Esophagus muscularis mucosa (tissue), 4 donors: ENCODE measurements at places on chromosomes 11 and 22. TPM values are rescaled to one million over a fixed set of nuclear protein-coding genes. Genes with fewer than 3 reads are reported as not detected.

Gene ANAPC15
- total RNA-seq: 43.5 TPM

Gene IGSF22
- 0.17 TPM for total RNA-seq

- H3K27me3 ChIP-seq: no peaks in the 10 kb centered on the region
- no peak for DNase-seq
- H3K4me3 ChIP-seq: no peak overlapping the region
- H3K4me1 ChIP-seq: peaks cover 38% of the 10 kb centered on the region
Measured at GRCh38 chr11:46108751-46109150, 12.5 kb downstream of the PHF21A start.

DNA sequence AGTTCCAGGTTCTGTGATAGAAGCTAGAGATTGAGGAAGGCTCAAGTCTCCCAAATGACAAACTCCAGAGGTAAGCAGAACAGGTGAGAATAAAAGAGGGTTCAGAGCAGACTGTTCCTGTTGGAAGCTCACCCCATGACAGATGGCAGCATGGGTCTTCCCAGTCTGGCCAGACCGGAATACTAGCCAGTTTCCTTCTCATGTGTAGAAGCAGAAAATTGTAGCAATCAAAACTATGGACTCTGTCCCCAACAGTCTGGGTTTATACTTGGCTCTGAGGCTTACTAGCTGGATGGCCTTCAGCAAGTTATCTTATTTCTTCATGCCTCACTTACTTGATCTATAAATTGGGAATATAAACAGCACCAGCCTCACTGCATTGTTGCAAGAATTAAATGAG lies 494.8 kb downstream of the MN1 start:
- H3K27ac ChIP-seq: no peak overlapping the region
- no peaks in the 10 kb centered on the region for H3K36me3 ChIP-seq
- no peaks in the 10 kb centered on the region for H3K27me3 ChIP-seq

GRCh38 chr11:62694455-62695167 lies 5.3 kb upstream of the LRRN4CL start:
- H3K36me3 ChIP-seq: peaks cover 48% of the 10 kb centered on the region
- peak overlapping the region; percentile 7 for H3K27ac ChIP-seq
- peaks cover 12% of the 10 kb centered on the region for H3K4me1 ChIP-seq
- DNase-seq: peak; percentile 93
- no peaks in the 10 kb centered on the region for H3K27me3 ChIP-seq
- H3K4me3 ChIP-seq: no peak overlapping the region

DNA sequence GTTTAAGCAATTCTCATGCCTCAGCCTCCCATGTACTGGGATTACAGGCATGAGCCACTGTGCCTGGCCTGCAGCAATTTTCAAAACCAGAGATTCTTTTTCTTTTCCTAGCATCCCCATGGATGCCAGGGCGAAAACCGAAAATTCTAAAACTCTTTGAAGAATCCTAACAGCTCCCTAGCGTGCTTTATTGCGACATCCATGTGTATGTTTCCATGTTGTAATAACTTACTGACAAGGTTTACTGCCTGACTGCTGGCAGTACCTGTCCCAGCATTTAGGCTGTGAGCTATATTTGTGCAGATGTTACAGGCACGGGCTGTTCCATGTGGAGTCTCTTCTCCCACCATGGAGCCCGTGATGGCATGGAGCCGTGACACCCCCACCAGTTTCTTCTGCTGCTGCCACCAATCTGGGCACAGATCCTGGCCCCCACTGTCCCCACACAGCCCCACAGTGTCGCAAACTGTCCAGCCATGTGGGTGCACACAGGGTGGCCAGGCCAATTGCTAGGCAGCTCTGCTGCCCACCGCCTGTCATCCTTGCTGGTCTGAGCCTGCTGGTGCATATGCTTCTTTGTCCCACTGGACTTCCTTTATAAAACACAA lies 7.1 kb upstream of the TAB1 start:
- peaks cover 10% of the 10 kb centered on the region for H3K4me1 ChIP-seq
- no peak overlapping the region for H3K27ac ChIP-seq
- no peak overlapping the region for H3K4me3 ChIP-seq
- no peaks in the 10 kb centered on the region for H3K27me3 ChIP-seq

Gene RFPL3
- total RNA-seq: not detected

- peaks cover 85% of the 10 kb centered on the region for H3K4me1 ChIP-seq
- peak overlapping the region; percentile 91 for H3K27ac ChIP-seq
- peak; percentile 98 for DNase-seq
- H3K36me3 ChIP-seq: peaks cover 23% of the 10 kb centered on the region
- H3K4me3 ChIP-seq: peak overlapping the region; percentile 89
- H3K27me3 ChIP-seq: peaks cover 9% of the 10 kb centered on the region
Measured at GRCh38 chr11:844693-845644, 2.3 kb downstream of the TSPAN4 start.

Gene PYGM
- 19.8 TPM for total RNA-seq

DNA sequence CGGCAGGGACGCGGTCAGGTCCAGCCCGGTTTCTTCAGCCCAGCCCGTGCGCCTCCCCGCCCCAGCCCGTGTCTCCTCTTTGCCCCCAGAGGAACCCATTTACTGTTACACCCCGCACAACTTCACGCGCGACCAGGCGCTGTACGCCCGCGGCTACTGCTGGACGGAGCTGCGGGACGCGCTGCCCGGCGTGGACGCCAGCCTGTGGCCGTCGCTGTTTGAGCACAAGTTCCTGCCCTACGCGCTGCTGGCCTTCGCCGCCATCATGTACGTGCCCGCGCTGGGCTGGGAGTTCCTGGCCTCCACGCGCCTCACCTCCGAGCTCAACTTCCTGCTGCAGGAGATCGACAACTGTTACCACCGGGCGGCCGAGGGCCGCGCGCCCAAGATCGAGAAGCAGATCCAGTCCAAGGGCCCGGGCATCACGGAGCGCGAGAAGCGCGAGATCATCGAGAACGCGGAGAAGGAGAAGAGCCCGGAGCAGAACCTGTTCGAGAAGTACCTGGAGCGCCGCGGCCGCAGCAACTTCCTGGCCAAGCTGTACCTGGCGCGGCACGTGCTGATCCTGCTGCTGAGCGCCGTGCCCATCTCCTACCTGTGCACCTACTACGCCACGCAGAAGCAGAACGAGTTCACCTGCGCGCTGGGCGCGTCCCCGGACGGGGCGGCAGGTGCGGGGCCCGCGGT lies 6.5 kb downstream of the PANX2 start:
- no peaks in the 10 kb centered on the region for H3K36me3 ChIP-seq
- H3K27me3 ChIP-seq: peaks cover 87% of the 10 kb centered on the region
- no peaks in the 10 kb centered on the region for H3K4me1 ChIP-seq
- no peak overlapping the region for H3K27ac ChIP-seq

GRCh38 chr22:22913989-22914388 lies 26.4 kb downstream of the IGLL5 start:
- no peaks in the 10 kb centered on the region for H3K4me1 ChIP-seq
- no peaks in the 10 kb centered on the region for H3K27me3 ChIP-seq
- no peak overlapping the region for H3K4me3 ChIP-seq
- no peaks in the 10 kb centered on the region for H3K36me3 ChIP-seq

DNA sequence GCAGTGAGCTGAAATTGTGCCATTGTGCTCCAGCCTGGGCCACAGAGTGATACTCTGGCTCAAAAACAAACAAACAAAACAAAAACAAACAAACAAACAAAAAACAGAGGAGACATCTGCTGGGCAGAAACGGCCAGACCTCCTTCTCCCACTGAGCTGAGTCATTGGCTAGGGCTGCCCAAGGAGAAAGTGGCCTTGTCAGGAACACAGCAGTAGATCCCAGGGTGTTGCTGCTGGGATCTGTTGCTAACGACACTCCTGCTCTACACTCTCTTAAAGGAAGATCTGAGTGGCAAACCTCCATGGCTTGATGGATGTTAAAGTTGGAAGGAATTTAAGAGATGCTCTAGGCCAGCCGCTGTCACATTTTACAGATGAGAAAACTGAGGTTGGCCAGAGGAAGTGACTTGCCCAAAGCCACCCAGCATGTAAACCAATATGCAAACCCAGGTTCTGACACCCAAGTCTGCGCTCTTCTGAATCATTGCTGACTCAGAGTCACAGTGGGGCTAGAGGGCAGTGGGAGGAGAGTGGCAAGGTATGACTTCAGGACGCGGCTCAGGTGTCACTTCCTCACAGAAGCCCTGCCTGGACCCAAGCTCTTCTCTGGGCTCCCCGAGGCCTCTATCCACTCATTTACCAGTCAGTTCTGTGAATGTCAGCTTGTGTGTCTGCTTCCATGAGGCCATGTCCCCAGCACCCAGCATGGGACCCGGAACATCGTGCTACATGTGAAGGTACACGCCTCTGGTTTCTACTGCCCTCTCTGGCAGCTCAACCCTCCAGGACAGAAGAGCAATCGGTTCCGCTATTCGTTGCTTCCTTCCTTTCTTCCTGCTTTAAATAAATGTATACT lies 11.3 kb upstream of the GDPD5 start:
- no peak overlapping the region for H3K27ac ChIP-seq
- peaks cover 10% of the 10 kb centered on the region for H3K4me1 ChIP-seq
- no peak overlapping the region for H3K4me3 ChIP-seq
- H3K36me3 ChIP-seq: no peaks in the 10 kb centered on the region
- no peak for DNase-seq
- H3K27me3 ChIP-seq: no peaks in the 10 kb centered on the region

Gene TMEM135
- total RNA-seq: 14.2 TPM

- peak overlapping the region; percentile 93 for H3K27ac ChIP-seq
- H3K4me3 ChIP-seq: peak overlapping the region; percentile 82
- no peak for DNase-seq
- H3K4me1 ChIP-seq: peaks cover 35% of the 10 kb centered on the region
- no peaks in the 10 kb centered on the region for H3K36me3 ChIP-seq
Measured at GRCh38 chr11:9461760-9462134, 935 bp downstream of the ZNF143 start.

DNA sequence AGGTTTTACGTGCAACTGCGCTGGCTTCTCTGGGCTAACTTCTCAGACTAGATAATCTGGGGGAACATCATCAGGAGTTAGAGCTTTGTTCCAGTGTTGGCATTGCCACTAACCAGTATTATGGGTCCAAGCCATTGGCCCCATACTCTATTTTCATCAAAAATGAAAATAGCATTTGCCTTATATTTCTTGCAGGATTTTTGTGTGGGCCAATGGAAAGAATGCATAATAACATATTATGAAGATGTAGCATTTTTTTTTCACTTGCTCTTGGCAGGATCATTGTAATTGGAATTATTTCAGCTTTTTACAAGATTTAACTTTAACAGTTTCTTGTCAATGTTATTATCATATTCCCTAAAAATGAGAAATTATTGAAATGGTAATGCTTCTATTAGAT lies 16.1 kb downstream of the ARHGAP42 start:
- H3K27me3 ChIP-seq: no peaks in the 10 kb centered on the region
- H3K27ac ChIP-seq: no peak overlapping the region
- H3K36me3 ChIP-seq: no peaks in the 10 kb centered on the region
- no peak overlapping the region for H3K4me3 ChIP-seq

DNA sequence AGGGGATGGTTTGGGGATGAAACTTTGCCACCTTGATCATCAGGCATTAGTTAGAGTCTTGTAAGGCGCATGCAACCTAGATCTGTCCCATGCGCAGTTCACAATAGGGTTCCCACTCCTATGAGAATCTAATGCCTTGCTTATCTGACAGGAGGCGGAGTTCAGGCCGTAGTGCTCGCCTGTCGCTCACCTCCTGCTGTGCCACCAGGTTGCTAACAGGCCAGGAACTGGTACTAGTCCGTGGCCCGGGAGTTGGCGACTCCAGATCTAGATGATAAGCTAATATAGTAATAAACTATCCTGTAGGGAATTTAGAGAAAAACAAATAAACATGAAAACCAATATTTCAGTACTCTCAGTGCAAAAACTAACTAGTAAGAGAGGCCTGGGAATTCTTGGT lies 155.4 kb upstream of the ANO5 start:
- H3K4me1 ChIP-seq: no peaks in the 10 kb centered on the region
- no peak overlapping the region for H3K27ac ChIP-seq
- no peak for DNase-seq
- H3K27me3 ChIP-seq: no peaks in the 10 kb centered on the region

- DNase-seq: no peak
- H3K4me1 ChIP-seq: peaks cover 6% of the 10 kb centered on the region
- H3K27me3 ChIP-seq: no peaks in the 10 kb centered on the region
- H3K27ac ChIP-seq: peak overlapping the region; percentile 79
- no peak overlapping the region for H3K4me3 ChIP-seq
- no peaks in the 10 kb centered on the region for H3K36me3 ChIP-seq
Measured at GRCh38 chr11:110921742-110922521, 209.7 kb upstream of the ARHGAP20 start.

DNA sequence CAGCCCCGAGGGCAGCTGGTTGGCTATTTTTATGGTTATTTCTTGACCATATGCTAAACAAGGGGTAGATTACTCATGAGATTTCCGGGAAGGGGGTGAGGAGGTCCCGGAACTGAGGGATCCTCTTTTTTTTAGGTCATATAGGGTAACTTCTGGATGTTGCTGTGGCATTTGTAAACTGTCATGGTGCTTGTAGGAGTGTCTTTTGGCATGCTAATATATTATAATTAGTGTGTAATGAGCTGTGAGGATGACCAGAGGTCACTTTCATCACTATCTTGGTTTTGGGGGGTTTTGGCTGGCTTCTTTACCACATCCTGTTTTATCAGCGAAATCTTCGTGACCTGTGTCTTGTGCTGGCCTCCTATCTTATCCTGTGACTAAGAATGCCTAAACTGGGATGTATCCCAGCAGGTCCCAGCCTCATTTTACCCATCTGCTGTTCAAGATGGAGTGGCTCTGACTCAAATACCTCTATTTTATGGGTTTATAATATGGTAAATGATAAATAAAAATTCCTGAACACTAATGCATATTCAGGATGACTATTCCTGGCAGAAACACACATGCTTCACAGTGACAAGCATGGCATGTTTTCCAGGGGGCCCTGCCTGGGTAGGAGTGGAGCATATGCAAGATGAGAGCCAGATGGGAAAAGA lies 11.2 kb downstream of the KREMEN1 start:
- H3K4me3 ChIP-seq: no peak overlapping the region
- DNase-seq: no peak
- peaks cover 15% of the 10 kb centered on the region for H3K4me1 ChIP-seq
- no peak overlapping the region for H3K27ac ChIP-seq
- H3K36me3 ChIP-seq: no peaks in the 10 kb centered on the region

DNA sequence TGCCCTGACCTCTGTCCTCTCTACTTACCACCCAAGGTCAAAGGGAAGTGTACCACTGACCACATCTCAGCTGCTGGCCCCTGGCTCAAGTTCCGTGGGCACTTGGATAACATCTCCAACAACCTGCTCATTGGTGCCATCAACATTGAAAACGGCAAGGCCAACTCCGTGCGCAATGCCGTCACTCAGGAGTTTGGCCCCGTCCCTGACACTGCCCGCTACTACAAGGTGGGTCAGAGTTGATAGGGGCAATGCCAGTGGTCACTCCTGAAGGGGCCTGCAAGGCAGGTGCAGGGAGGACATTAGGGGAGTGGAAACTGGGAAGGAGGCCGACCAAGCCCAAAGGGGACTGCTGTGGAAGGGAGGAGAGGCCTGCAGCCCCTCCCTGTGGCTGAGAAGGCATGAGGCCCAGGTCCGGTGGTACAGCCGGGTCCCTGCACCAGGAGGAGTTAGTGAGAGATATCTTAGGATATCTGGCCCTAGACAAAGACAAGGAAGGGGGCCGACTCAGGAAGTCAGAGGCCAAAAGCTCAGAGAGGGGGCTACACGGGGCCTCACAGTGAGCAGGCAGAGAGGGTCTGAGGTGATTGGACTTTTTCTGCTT lies 17.9 kb downstream of the POLR3H start:
- H3K4me1 ChIP-seq: peaks cover 51% of the 10 kb centered on the region
- peak overlapping the region; percentile 92 for H3K27ac ChIP-seq
- H3K4me3 ChIP-seq: no peak overlapping the region
- DNase-seq: no peak
